Stimulated activated CD4-positive, alpha-beta T cell treated with anti-CD3 and anti-CD28 coated beads, Interleukin-1b, Interleukin-23, amount 100 ng/mL, for 1 hour (primary cell): ENCODE measurements at places on chromosomes 7 and 10.

DNA sequence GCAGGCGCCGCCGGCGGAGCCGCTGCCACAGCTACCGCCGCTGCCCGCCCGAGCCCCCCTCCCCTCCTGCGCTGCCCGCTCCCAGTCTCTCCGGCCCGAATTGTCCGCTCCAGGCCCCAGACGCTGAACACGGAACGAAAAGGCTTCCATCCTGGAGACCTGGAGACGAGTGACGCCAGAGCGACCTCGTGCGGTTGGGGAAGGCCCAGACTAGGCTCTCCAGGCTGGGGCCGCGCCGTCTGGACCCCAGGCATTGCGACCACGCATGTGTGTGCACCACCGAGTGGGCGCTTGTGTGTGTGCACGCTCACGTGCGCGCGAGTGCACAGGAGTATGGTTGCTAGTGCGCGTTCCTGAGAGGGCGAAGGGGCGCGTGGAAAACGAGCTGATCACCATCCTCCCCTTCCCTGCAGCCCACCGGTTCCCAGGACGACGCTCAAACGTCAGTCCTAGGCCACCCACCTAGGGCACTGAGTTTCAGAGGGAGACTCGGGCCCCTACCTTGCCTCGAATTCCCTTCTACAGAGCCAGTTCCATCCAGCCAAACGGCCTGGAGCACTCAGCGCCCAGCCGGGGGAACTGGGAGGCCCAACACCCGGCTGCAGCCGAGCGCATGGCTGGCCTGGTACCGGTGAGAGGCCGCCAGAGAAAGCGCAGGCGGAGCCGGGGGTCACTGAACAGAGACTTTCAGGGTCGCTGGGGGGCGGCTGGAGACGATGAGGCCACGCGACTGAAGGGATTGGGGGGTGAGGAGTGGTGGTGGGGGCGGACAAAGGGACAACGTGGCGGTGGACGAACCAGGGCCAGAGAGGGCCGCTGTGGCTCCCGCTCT, 11.6 kb downstream of the LBX1 start:
- no peak for DNase-seq

- DNase-seq, result no peak
These were observed 68.1 kb downstream of the SCRN1 start for GRCh38 chr7:29921404-29922010.

- DNase-seq, result no peak
These were observed 2.3 kb upstream of the NYAP1 start for GRCh38 chr7:100481466-100481865.

DNA sequence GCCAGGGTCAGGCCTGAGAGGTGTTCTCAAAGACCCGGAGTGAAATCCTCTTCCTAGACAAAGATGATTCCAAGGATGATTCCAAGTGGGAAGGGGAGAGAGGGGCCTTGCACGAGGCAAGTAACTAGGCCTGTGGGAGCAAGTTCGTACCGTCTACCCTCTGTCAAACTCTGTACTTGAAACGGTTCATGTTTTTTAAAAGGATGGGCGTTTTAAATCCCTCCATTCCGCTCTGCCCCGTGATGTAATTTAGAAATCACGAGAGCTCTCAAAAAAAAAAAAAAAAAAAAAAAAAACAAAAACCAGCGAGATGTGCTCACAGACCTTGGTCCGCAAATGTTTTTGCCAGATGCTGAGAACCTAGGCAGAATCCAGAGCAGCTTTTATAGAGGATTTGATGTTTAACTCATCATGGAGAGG, 114.7 kb upstream of the CARD11 start:
- no peak for DNase-seq

DNA sequence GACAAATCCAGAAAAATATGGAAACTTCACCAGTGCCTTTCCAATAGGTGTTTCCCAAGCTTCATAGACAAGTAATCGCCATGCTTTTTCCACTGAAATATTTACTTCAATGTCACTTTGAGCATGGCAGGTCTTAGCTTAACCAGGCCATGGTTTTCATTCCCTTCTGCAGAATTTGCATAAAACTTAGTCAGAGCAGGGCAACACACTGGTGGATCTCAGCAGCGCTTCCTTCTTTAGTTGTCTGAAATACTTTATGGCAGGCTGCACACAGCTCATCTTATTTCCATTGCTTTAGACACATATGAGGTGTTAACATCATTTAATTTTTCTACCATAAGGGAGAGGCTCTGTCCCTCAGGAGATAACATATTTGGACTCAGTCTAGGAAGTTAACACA, 102.9 kb upstream of the AHR start:
- DNase-seq, result no peak

DNA sequence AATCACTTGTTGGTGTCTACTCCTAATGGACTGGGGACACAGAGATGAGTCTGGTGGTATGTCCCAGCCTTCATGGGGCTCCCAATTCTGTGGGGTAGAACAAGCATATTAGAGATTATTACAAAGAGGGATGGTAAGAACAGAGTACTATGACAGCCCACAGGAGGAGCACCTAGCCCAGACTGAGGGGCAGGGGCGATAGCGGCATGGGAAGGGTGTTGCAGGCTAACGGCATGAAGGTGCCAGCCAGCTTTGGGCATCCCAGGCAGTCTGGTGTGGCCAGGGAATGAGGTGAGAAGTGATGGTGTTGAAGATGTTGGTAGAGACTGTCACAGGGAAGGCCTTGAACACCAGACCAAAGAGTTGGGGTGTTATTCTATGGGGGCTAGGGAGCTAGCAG, 280.0 kb downstream of the RPS24 start:
- no peak for DNase-seq
